ENCODE measurements at places on chromosomes 13 and 19.

DNA sequence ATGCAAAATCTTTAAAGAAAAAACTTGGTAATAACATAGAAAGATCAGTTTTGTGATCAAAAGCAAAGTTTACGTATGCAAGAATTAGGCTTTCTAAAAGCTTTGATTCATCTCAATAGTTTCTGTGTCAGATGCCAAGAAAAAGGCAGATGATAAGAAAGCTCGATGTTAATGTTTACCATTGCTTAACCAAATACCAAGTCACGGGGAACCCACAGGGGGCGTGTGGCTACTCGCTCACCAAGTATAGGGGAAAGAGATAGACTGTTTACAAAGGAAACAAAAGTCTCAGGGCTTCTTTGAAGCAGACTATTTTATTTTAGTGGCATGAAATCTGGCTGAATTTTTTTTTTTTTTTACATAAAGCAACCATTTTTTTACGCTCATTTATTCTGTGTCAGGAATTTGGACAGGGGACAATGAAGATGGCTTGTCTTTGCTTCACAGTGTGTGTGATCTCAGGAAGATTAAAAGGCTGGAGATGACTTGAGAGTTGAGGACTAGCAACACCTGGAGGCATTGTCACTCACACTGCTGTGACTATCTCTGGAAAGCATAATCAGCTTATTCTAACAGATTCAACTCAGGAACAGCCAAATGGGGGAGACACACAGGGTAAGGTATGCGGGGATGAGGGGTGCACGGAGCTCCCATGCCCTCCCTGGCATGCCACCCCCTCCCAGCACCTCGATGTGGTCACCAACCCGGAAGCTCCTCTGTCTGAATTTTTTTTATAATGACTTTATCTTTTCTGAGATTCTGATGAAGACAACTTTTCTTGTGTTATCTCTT is 24.9 kb downstream of the RCBTB1 start:
- DNase-seq: no peak

DNA sequence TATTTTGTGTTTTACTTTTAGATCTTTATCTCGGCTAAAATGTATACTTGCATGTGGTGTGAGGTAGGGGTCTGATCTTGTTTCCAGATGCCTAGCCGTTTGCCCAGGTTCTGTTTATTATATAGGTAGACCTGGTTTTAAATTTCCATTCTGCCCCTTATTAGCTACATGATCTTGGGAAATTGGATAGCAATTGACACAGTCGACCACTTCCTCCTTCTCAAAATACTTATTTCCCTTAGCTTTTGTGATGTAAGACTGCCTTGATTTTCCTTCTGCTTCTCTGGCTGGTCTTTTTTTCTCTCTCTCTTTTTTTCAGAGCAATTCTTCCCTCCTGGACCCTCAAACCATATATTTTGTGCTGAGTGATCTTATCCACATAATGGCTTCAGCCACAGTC is 3.0 kb upstream of the PGLYRP1 start:
- no peak for DNase-seq

DNA sequence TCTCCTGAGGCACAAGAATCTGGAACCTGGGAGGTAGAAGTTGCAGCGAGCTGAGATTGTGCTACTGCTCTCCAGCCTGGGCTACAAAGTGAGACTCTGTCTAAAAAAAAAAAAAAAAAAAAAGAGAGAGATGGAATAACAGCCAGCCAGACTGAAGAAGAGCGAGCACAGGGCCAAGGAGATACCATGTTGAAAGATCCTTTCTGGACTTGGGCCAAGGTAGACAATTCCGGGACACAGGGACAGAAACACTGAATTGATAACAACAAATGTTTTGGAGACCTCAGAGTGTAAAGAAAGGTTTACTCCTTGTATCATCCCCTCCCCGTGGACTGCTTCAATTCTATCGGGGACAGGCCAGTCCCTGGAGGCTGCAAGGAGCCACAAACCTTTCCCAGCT is 4.6 kb downstream of the LPAR2 start:
- no peak for DNase-seq

DNA sequence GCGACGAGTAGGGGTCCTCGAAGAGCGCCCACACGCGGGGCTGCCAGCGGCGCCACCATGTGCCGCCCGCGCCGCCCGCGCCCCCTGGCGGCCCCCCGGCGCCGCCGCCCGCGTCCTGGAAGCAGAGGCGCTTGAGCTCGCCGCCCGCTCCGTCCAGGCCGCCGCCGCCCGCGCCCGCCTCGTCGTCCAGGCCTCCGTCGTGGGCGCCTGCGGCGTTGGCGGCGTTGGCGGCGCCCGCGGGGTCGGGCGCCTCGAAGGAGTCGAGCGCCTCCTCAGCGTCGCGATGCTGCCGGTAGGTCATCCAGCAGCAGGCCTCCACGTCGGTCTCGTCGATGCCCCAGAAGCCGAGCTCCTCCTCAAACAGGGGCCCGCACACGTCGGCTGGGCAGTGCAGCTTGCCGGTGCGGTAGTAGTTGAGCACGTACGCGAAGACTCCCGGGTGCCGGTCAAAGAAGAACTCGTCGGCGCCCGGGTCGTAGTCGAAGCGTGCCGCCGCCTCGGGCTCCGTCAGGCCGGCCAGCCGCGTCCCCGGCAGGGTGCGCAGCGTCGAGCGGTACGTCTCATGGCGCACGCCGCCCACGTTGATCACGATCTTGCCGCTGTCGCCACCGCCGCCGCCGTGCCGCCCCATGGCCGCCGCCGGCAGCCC is 829 bp downstream of the KCNC3 start:
- DNase-seq: no peak

- DNase-seq: no peak
These were observed 15.5 kb upstream of the TNFSF14 start for GRCh38 chr19:6685482-6685881.

GRCh38 chr13:75694722-75695121 is 58.6 kb downstream of the LMO7 start:
- DNase-seq: no peak

DNA sequence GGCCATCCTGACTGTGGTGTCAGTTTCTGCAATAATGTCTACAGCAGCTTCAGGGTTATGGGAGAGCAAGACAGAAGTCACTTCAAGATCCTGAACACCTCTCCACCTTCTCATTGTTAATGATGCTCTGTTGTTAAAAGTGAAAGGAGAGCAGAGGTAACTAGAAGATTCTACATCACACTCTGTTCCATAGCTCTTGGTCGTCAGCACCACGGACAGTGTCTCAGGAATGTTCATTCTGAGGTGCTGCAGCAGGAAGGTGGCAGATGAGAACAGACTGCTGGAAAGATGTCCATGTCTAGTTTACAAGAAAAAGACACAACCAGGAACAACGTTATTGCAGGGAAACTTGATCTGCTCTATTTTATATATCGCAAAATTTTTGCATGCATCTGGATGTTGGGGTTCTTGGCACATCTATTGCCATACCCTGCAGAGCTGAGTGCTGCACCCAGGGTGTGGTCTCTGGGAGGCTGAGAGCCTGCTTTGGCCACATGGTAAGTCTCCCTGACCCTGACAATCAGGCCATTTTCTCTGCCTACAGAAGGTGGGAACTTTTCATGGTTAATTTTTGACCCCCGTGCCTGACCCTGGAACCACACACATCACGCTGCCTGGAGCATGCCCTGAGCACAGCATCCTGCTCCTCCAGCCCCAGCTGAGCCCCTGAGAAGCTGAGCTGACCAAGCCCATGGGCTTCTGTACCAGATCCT is 12.7 kb downstream of the CEACAM21 start:
- DNase-seq: no peak

DNA sequence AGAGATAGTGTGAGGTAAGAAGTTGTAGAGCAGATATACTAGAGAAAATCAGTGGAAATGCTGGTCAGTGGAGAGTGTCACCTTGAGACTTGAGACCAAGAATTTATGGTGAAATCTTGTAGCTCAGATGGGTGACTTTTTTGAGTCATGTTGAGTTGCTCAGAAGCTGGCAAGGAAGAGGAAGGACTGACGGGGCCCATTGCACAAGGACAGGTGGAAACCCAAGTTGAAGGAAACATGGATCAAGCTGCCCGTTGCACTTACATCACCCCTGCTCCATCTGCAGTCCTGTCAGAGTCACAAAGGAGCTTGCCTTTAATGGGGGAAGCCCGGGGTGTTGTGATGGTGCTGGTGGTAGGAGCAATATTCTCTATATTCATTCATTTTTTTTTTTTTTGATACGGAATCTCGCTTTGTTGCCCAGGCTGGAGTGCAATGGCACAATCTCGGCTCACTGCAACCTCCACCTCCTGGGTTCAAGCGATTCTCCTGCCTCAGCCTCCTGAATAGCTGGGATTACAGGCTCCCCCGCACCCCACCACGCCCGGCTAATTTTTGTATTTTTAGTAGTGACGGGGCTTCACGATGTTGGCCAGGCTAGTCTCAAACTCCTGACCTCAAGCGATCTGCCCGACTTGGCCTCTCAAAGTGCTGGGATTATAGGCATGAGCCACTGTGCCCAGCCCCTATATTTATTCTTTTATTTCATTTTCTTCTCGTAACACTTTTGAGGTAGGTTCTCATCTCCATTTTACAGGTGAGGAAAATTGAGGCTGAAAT is 27.4 kb downstream of the UBAC2 start:
- no peak for DNase-seq
